ENCODE measurements at places on chromosomes 4 and X.

DNA sequence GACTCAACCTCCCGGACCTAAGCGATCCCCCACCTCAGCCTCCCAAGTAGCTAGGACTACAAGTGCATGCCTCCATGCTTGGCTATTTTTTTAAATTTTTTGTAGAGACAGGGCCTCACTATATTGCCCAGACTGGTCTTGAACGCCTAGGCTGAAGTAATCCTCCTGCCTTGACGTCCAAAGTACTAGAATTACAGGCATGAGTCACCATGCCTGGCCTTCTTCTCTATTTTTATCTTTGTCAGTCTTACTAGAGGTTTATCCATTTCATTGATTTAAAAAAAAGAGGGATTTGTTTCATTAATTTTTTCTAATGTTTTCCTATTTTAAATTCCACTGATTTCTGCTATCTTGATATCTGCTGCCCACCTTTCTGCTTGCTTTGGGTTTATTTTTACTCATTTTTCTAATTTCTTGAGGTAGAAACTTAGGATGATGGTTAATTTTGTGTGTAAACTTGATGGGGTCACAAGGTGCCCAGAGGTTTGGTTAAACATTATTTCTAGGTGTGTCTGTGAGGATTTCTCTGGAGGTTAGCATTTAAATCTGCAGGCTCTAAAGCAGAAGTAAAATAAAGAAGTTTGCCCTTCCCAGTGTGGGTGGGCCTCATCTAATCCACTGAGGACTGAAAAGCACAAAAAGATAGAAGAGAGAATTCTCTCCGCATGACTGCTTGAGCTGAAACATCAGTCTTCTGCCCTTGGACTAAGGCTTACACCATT, 116.2 kb upstream of the DCLK2 start:
- no peak for DNase-seq

GRCh38 chr4:67071641-67072040, 473.7 kb downstream of the CENPC start:
- no peak for DNase-seq

DNA sequence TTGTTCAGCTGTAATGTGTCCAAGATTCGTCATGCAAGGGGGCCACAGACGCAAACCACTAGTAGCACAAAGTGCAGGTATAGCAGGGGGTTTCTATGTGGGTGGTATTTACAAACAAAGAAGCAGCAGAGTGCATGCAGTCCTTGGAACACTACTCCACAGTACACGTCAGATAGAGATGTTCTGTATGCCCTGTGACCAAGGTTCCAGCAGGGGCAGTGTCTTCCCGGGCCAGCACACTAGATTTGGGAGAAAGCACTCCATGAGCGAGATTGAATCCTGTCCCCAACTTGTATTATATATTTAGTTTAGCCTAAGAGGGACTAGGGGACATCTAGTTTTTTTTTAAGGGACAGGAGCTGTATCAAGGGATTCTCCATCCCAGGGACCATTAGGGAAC, 54.4 kb upstream of the ESX1 start:
- no peak for DNase-seq

- no peak for DNase-seq
Observed at GRCh38 chrX:3548765-3549391, 164.6 kb downstream of the PRKX start.

GRCh38 chr4:48913346-48913745, 6.8 kb upstream of the OCIAD2 start:
- no peak for DNase-seq

DNA sequence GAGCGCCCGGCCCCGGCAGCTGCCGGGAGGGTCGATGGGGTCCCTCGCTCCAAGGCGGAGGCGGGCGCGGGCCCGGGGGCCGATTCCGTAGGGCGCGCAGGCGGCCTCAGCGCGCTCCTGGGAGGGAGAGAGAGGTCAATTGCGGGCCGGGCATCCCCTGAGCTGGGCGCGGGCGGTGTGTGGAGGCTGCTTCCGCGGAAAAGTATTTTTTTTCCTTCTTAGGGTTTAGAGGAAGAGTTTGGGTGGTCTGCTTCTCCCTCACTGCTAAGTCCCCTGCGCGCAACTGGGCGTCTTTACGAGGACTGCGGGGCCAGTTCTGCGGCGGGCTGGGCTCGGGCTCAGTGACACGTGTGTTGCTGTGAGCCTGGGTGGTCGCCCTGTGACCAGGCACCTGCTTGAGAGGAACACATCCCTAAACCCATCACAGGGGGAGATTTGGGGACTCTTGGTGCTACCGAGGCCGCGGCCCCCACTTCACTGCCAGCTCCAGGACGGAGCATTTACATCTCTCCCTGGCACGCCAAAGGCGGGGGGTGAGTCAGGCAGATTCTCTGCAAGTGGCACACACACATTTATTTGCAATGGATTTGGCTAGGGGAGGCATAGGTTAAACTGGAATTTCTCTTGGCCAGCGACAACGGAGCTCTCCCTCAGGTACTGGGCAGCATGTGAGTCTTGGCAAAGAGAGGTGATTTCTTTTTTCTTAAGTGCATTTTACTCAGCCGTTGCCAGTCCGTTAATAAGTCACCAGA, 151.2 kb upstream of the SLC4A4 start:
- DNase-seq = no peak

GRCh38 chrX:37692918-37693317, 7.3 kb downstream of the XK start:
- no peak for DNase-seq

GRCh38 chrX:134670134-134670924, 12.1 kb upstream of the PLAC1 start:
- no peak for DNase-seq

DNA sequence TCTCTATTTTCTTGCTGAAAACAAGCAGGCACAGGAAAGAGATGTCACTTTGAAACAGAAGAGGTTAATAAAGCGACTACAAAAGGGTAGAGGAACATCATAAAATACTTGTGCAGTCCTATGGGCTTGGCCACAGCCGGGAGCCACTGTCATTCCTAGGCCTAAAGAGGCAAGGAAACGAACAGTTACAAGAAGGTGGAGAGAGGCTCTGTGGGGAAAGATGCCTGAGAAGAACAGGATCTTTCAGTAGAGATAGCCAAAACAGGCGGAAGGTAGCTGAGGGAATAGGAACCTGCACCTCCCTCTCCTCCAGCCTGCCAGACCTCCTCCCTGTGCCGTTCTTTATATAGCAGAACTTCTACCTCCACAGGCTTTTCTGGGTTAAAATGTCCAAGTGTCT, 57.4 kb upstream of the ARSJ start:
- DNase-seq = no peak

- no peak for DNase-seq
Observed at GRCh38 chr4:11632483-11632882, 203.8 kb upstream of the HS3ST1 start.

DNA sequence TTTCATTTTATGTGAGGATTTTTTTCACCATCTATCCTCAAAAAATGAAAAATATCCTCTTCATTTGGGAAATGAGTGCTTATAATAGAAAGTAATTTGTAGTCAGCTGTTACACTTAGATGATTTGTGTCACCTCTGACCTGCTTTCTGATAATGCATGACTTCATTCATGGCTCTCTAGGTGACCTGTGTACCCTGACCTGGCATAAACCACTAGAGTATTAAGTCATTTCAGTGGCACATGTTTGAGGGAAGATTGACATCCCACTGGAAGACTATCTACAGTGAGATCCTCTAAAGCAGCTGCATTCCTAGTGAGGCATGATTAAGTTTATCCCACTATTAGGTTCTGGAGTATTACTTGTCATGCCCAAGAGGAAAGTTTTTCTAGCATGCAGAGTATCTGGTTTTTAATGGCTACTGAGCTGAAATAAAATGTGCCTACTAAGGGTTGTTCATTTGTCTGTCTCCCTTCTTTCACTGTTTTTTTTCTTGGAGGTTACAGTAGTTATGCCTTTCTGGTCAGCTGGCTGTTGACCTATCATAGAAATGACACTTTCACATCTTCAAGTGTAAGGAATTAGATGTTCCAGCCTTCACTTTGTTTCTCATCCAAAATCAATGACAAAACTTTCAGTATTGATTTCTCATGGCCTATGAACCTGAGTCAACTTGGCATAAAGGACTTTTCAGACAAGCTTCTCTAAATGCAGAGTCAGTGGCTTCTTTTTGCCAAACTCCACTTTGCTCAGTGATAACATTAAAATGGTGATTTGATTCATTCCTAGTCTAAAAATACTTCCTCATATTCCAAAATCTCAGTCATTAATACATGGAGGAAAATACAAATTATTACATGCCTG, 33.1 kb downstream of the TET2 start:
- DNase-seq = no peak

DNA sequence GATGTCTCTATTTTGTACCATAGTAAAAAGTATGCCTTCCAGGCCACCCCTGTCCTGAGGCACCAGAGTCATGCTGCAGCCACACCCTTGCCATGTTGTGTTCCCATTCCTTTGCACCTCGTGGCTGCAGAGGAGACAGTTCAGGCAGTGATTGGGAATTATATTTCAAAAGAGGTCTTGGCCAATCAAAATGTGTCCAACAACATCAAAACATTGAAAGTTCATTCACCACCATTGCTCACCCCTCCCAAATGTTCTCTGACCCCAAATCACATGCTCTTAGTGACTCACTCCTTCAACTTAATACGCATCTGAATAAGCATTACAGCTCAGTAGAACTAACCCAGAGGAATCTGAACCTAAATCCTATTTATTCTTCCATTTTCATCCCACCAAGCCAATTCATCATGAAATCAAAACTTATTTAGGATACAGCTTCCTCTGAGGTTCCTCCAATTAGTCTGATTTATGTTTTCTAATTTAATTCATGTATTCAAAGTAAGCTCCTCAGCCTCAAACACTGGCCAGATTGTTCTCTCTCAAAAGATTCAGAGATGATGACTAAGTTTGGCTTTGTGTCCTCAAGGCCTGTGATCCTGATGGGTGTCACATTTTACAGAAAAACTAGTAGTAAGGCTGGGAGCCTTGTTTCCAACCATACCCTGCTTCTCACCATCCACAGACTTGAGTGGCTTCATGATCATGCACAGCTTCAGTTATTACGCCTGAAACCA, 323.2 kb upstream of the INTU start:
- no peak for DNase-seq

DNA sequence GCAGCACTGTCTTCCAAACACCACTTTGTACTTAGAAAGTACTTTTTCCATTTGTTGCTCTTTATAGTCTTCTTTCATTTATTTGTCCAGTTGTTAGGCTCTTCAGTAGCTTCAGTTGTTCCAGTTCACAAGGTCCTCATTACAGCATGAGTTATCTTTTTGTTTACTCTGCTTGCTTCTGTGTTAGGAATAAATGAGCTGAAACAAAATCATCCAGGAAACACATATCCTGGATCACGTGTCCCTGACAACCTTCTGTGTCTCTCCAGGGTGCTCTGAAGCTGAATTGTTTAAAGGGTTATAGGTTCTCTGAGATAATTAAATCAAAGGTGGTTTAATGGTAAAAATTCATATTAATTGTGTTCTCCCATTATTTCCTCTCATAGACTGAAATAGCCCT, 19.9 kb upstream of the KLHL8 start:
- no peak for DNase-seq

DNA sequence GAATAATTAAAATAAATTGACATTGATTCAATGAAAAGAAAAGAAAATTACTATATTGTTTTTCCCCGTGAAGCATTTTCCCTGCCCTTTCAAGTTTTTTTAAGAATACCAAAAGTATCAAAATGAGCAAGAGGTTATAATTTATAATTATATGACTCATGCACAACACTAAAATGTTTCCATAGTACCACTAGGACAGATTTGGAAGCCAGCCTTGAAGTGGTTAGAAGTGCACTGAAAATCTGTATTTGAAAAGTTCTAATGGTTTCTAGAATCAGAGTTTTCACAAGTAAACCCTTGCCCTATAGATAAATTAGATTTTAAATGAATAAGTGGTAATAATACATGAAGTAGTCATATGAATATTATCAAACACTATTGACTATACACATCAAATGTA, 140.9 kb downstream of the HNRNPD start:
- no peak for DNase-seq

- peak; percentile 67 for DNase-seq
Observed at GRCh38 chr4:181507938-181508337, 735.3 kb upstream of the TENM3 start.

DNA sequence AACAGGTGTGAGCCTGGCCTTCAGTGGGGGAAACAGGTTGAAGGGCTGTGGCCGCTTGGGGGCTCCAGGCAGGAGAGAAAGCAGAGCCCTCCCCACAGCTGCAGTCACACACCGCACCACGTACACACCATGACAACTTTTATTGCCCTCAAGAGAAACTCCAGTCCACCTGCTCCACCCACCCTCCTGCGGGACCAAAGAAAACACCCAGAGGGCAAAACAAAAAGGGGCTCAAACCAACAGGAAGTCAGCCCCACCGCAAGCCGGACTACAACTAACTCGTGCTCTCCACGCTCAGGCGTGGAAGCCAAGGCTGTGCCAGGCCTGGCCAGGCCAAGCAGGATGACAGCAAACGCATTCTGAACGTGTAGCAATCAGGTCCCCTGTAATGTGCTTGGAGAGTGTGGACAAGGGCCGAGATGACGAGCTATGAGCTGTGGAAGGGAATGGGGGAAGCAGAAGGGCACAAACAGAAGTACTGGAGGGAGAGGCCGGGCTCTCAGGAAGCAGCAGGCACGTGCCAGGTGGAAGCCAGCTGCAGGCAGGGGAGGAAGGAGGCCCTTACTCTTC, 12.7 kb downstream of the SLC6A8 start:
- DNase-seq = no peak

DNA sequence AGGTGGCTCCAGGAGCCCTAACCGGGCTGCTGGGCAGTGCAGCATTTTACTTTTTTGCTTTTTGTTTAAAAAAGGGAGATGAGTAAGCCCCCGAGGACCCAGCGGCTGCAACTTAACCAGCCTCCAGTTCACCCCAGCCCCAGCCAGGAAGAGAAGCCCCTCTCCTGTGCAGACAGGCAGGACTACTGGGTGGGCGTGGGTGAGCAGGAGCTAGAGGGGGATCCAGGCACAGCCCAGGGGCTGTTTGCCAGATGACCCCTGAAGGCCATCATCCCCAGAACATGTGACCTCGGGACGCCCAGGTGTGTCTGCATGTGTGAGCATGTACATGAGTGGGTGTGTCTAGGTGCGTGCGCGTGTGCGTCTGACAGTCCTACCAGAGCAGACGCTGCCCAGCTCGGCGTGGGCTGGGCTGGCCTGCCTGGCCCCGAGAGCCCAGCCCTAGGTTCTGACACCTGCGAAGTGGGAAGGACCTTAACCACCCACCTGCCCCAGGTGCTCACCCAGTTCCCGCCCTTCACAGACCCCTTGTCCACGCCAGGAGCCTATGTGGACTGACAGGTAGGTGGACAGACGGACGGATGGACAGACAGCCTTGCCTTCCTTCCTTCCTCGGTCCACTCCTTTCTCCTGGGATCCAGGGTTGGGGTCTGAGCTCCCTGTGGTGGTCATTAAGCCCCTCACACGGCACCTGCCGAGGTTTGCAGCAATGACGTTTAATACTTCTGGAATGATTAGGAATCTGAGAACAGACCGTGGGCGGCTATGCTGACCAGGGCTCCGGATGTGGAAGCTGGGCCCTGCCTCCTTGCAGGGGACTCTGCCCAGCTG, 7.8 kb upstream of the HAUS3 start:
- no peak for DNase-seq

- DNase-seq = no peak
Observed at GRCh38 chr4:127229855-127230608, 402.7 kb upstream of the INTU start.

DNA sequence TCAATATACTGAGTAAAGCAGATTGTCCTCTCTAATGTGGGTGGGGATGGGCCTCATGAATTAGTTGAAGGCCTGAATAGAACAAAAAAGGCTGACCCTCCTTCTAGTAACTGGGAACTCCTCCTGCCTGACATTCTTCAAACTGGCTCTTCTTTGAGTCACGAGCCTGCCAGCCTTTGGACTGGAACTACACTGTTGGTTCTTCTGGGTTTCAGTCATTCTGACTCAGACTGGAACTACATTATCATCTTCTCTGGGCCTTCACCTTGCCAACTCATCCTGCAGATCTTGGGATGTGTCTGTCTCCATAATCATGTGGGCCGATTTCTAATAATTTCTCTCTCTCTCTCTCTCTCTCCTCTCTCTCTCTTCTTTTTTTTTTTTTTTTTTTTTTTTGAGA, 26.9 kb upstream of the CT47C1 start:
- DNase-seq = no peak

All from NCI-H1436 (cell line).